Endothelial cell of coronary artery (primary cell): ENCODE measurements at places on chromosomes 4 and X. TPM values are rescaled to one million over a fixed set of nuclear protein-coding genes. Genes with fewer than 3 reads are reported as not detected.

The PAGE1 gene
- total RNA-seq: not detected in 2 replicates

The GDPD2 gene
- total RNA-seq: not detected in 2 replicates

The VMA21 gene
- 45.6 and 50.9 TPM in 2 replicates for total RNA-seq

The TACC3 gene
- total RNA-seq: 11.0 and 23.0 TPM in 2 replicates

The CFAP299 gene
- 0.09 and 0.54 TPM in 2 replicates for total RNA-seq

The MAGT1 gene
- total RNA-seq: 168 and 197 TPM in 2 replicates

The SLC26A1 gene
- total RNA-seq: 0.09 TPM in 1 of 2 replicates, not detected in the other

The TMPRSS11F gene
- total RNA-seq: not detected in 2 replicates

The XG gene
- 0.09 and 0.18 TPM in 2 replicates for total RNA-seq

The CXCL10 gene
- total RNA-seq: 0.09 TPM in 2 replicates

The FGG gene
- total RNA-seq: not detected in 2 replicates

The TRIM75 gene
- not detected in 2 replicates for total RNA-seq

The CTAG2 gene
- total RNA-seq: not detected in 2 replicates
